ENCODE measurements at places on chromosomes 1 and 21.

DNA sequence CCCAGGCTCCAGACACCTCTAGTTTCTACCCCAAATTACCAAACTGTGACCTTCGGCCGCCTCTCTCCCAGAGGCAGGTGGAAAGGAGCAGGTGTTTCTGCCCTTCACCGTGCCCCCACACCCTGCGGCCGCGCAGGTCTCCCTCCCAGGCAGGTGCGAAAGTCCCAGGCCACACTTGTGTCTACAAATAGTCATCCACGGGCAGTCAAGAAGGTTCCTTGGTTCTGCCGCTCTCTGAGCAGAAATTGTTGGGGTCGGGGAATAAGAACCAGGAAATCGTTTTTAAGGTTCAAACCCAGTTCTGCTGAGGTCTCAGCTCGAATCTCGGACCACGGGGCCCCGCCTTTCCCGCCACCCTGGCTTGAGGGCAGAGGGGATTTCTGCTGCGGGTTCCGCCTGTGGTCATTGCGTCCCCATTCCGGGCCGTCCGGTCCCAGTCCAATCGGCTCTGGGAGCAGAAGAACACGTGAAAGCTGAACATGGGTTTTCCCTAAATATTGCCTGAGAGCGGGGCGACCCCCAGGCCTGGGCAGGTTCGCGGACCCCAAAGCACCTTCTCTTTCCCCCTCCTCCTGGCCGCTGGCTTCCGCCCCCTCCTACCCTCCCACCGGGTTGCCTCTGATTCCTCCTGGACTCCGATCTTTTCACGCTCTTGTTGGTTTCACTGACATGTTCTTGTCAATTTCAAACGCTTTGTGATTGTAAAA is 1.2 kb upstream of the ATF3 start:
- DNase-seq = no peak

- no peak for DNase-seq
Measured at GRCh38 chr21:28579986-28580550, 412.6 kb downstream of the LTN1 start.

GRCh38 chr1:18409609-18410237 is 71.0 kb upstream of the KLHDC7A start:
- DNase-seq = no peak

DNA sequence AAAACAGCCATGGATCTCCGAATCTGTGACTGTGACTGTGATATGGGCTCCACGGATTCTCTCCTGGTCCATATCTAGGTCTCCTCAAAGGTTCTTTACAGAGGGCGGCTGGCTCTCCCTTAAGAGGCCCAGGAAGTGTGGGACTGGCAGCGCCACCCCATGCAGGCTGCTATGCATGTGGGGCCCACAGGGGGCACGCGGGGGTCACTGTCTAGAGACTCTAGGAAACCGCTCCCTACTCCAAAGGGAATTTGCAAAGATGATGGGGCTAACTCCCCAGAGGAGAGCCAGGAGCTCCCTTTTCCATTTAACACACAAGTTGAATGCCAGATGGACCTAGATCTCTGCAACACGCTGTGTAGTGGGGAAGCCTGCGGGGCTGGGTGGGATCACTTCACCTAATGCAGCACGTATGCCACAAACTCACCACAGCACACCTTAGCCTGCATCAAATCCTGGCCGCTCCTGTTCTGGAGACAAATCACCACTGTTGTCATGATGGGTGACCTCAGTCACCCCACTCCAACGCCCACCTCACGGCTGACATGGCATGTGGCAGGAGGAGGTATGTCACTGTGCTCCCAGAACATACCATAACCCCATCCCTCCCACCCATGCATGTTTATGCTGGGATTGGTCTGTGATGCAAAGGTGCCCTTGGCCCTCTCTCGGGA is 61.7 kb downstream of the SLC45A1 start:
- no peak for DNase-seq

- no peak for DNase-seq
Measured at GRCh38 chr1:168287237-168287664, 6.6 kb downstream of the TBX19 start.

DNA sequence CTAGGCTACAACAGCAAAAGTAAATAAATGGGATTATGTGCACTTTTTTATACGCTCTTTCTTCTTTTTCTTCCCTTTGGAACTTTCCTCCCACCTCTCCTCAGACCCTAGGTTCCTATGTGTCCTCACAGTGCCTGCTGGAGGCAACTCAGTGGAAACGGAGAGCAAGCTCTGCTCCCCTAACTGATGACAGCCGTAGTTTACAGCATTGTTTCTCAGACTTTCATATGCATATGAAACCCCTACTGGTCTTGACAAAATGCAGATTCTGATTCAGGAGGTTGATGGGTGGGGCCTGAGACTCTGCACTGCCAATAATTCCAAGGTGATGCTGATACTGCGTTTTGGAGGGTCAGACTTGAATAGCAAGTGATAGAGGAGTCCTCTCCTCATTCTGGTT is 34.3 kb upstream of the HMCN1 start:
- DNase-seq = no peak

Measured in activated CD8-positive, alpha-beta memory T cell treated with anti-CD3 and anti-CD28 coated beads for 4 hours (primary cell).